ENCODE measurements at places on chromosomes 3 and 15. TPM values are rescaled to one million over a fixed set of nuclear protein-coding genes. Genes with fewer than 3 reads are reported as not detected.

Gene ADAMTS7
- 7.1 TPM for total RNA-seq

Gene GOLGA6L4
- 5.2 TPM for total RNA-seq

Gene CLDN16
- 2.0 TPM for total RNA-seq

- no peak for DNase-seq
- no peaks in the 10 kb centered on the region for H3K27me3 ChIP-seq
- no peak overlapping the region for H3K27ac ChIP-seq
- peaks cover 1% of the 10 kb centered on the region for H3K36me3 ChIP-seq
- no peak overlapping the region for H3K4me3 ChIP-seq
- no peaks in the 10 kb centered on the region for H3K4me1 ChIP-seq
These were observed 34.0 kb downstream of the DZIP3 start for GRCh38 chr3:108623504-108623903.

GRCh38 chr3:13475871-13476590 lies 4.1 kb upstream of the HDAC11 start:
- no peak for DNase-seq
- H3K4me1 ChIP-seq, result peaks cover 6% of the 10 kb centered on the region
- H3K4me3 ChIP-seq, result no peak overlapping the region
- H3K27ac ChIP-seq, result no peak overlapping the region
- H3K36me3 ChIP-seq, result no peaks in the 10 kb centered on the region

- no peak overlapping the region for H3K27ac ChIP-seq
- no peak for DNase-seq
- peaks cover 3% of the 10 kb centered on the region for H3K4me1 ChIP-seq
- no peak overlapping the region for H3K4me3 ChIP-seq
- no peaks in the 10 kb centered on the region for H3K36me3 ChIP-seq
- H3K27me3 ChIP-seq, result no peaks in the 10 kb centered on the region
These were observed 211.5 kb upstream of the ICE2 start for GRCh38 chr15:60690350-60690961.

DNA sequence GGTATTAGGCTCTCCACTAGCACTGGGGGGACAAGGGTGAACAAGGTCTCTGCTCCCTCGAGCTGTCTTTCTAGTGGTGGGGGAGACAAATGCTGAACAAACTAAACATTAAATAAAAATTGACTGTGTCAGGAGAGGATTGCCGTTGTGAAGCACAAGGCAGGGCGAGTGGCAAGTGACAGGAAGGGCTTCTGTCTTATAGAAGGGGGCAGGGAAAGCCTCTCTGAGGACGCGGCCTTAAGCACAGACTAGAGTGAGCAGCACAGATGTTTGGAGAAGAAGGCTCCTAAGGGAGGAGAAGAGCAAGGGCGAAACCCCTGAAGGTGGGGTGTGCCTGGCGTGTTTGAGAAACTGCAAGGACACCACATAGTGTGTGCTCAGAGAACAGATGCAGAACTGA lies 50.9 kb upstream of the ATP2B2 start:
- DNase-seq, result no peak
- H3K36me3 ChIP-seq, result no peaks in the 10 kb centered on the region
- H3K4me3 ChIP-seq, result no peak overlapping the region
- H3K4me1 ChIP-seq, result no peaks in the 10 kb centered on the region

DNA sequence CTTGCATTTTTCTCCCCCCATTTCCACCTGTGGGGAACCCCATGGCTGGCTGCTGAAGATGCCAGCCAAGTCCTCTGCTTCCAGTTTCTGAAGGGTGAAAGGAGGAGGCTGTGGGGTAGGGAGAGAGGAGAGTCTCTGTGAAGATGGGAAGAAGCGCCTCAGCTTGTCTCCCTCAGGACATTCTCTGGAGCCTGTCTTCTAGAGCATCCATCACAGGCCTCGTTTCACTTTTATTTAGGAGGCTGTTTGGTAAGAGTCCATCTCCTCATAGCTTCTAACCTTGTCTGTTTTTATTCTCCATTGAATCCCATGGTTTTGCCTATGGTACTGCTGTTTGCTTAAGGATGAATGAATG lies 8.8 kb upstream of the LCTL start:
- H3K4me3 ChIP-seq, result no peak overlapping the region
- peaks cover 9% of the 10 kb centered on the region for H3K4me1 ChIP-seq
- no peaks in the 10 kb centered on the region for H3K36me3 ChIP-seq

- no peak overlapping the region for H3K27ac ChIP-seq
- H3K27me3 ChIP-seq, result no peaks in the 10 kb centered on the region
- no peaks in the 10 kb centered on the region for H3K4me1 ChIP-seq
- H3K4me3 ChIP-seq, result no peak overlapping the region
These were observed 30.1 kb upstream of the ZNF502 start for GRCh38 chr3:44682182-44682896.

GRCh38 chr3:25945836-25946235 lies 155.9 kb downstream of the OXSM start:
- H3K27ac ChIP-seq, result no peak overlapping the region
- H3K4me3 ChIP-seq, result no peak overlapping the region
- no peaks in the 10 kb centered on the region for H3K36me3 ChIP-seq
- DNase-seq, result no peak

DNA sequence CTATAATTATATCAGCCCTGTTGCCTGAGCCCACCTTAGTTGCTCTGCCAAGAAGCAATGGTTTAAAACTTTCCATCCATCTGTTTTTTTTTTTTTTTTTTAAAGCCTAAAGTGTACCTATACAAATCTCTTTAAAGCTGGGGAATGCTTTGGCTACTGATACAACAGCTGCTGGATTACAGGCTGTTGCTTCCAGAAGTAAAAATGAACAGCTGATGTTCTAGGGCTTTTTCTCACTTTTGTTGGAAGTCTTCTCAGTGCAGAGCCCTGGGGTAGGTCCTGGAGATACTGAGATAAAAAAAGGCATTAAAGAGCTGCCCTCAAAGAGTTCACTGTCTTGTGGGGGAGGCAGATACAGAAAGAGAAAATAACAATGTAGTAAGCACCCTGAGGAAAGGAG lies 218.1 kb downstream of the NLGN1 start:
- H3K4me3 ChIP-seq, result no peak overlapping the region
- DNase-seq, result no peak
- no peaks in the 10 kb centered on the region for H3K27me3 ChIP-seq
- no peaks in the 10 kb centered on the region for H3K36me3 ChIP-seq
- H3K27ac ChIP-seq, result no peak overlapping the region

DNA sequence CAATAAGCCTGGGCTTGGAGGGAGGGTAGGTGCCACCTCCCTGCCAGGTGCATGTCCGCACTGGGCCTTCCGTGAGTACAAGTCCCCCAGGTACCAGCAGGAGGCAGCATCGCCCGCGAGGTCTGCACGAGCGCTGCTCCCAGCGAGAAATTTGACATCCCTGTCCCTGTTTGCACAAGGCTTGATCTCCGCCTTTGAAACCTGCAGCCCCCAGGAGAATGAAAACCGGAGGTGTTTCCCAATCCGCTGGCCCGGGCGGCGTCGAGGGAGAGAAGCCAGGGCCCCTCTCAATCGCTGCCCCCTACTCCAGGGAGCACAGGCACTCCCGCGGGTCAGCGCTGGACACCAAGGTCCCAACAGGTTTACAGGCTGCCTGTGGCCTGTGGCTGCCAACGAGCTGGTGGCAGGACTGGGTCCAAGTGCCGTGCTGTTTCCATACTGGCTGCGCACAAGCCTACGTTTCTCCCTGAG lies 961 bp downstream of the HAPLN3 start:
- no peaks in the 10 kb centered on the region for H3K36me3 ChIP-seq
- DNase-seq, result peak; percentile 64
- H3K4me3 ChIP-seq, result peak overlapping the region; percentile 50
- no peaks in the 10 kb centered on the region for H3K27me3 ChIP-seq
- no peak overlapping the region for H3K27ac ChIP-seq
- peaks cover 15% of the 10 kb centered on the region for H3K4me1 ChIP-seq

DNA sequence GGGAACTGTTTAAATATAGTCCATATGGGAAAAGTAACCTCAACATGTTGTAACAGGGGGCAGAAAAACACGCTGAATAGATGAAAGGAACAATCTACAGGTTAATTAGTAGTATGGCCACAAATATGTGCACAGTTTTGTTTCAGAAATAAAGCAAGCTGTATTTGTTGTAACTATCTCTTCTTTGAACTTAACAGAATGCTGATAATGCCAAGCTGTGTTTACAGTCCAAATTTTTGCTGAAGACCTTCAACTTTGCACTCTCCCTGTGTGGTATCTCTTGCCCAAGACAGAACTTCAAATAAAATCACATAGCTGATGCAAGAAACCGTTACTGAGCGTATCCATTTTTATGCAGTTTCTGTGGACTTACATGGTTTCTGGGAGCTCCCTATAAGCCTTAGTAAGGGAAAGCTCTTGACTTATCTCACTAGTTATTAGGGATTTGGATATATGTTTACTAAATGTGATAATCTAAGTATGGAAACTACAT lies 425.4 kb upstream of the TPRG1 start:
- H3K4me3 ChIP-seq, result no peak overlapping the region
- no peaks in the 10 kb centered on the region for H3K27me3 ChIP-seq
- H3K27ac ChIP-seq, result no peak overlapping the region
- DNase-seq, result peak; percentile 55
- no peaks in the 10 kb centered on the region for H3K4me1 ChIP-seq
- no peaks in the 10 kb centered on the region for H3K36me3 ChIP-seq
